ENCODE measurements at places on chromosomes 13 and 19.

GRCh38 chr19:29753934-29754305 is 38.9 kb upstream of the C19orf12 start:
- DNase-seq: no peak

- DNase-seq: no peak
Observed at GRCh38 chr19:48244281-48244680, 11.4 kb downstream of the CARD8 start.

DNA sequence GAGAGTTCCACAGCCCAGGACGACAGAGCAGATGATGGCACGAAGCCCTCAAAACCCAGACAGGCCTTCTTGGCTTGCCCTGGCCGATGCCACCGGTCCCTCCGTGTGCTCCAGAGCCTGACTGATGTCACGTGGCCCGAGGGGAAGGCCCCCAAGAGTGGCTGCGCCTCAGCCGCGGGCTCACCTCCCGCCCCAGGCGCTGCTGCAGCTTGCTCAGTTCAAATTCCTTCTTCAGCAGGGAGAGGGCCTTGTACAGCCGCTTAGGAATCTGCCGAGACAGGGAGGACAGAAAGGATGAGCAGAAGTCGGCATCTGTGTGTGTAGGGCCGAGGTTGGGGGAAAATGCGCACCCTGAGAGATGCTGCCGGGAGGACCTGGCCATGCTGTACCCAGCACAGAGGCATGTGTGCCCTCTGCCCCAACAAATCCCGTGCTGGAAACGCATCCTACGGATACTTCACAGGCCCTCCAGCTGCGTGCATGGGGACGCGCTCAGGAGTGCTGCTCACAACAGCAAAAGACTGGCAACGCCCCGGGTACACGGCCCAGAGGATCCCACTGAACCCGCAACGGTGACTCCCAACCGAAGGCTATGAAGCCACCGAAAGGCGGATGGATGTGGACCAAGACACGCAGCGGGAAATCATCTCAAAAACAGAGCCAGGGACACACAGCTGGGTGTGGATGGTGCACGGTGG is 12.9 kb downstream of the LONP1 start:
- DNase-seq: no peak

DNA sequence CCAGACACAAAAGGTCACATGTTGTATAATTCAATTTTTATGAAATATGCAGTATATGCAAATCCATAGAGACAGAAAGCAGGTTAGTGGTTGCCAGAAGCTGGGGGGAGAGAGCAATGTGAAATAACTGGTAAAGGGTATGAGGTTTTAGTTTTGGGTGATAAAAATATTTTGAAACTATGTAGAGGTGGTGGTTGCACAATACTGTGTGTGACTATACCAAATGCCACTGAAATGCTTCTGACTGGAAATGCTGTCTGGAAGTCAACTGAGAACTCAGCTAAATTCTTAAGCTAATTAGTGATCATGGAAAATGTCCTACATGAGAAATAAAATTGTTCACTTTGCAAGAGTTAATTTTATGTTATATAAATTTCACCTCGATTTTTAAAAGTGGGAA is 65.3 kb upstream of the RXFP2 start:
- no peak for DNase-seq

GRCh38 chr19:10268071-10268470 is 2.8 kb upstream of the ICAM1 start:
- DNase-seq: no peak

DNA sequence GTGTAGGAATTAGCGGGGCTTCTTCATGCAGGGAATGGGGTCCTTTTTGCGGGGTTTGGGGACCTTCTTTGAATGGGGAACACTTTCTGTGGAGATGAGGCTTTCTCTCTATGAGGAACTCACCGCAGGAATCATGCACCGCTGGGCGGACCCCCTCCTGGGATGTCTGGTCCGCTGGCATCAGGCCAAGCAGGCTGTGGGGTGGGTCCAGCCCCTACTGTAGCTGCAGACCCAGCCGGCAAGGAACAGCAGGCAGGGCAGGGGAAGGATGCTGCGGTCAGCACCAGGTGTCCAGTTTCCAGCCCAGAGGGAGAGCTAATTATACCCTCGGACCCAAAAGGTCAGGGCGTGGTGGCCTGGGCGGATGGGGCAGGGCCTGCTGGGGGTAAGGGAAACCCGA is 1.8 kb downstream of the MYBPC2 start:
- no peak for DNase-seq

DNA sequence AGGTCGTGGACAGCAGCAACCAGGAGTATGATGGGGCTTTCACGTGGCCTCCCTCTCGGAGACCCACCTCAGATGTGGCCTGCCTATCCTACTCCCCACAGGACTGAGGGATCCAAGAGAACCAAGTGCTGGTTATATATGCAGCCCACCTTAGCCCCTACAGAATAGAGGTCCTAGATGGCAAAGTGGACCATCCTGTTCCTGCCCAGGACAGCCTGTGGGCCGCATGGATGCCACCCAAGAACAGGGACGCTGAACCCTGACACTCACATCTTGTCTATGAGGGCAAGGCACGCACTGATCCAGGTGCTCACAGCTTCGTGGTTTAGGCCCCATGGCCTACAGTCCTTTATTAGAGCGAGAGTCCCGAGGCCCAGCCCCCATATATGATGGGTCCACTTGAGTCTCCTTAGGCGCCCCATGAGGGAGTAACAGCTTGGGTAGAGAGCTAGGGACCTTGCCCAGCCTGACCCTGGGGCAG is 1.5 kb upstream of the SLC27A5 start:
- no peak for DNase-seq

DNA sequence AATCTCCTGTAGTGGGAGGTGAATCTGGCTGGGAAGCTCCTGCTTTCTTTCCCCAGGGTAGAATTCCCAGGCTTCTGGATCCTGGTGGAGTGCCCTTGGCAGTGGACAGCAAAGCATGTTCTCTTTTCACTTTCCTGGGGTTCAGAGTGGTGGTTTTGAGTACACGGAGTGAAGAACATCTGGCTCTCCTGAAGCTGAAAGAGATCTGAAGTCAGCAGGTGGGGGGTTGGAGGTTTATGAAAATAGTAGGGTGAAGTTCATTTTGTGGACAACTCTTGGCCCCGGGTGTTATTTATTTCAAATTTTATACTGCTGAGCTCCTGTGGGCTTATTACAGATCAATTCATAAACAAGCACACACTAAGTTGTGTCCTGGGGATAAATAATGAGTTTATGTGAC is 497.3 kb downstream of the KLF5 start:
- DNase-seq: no peak

DNA sequence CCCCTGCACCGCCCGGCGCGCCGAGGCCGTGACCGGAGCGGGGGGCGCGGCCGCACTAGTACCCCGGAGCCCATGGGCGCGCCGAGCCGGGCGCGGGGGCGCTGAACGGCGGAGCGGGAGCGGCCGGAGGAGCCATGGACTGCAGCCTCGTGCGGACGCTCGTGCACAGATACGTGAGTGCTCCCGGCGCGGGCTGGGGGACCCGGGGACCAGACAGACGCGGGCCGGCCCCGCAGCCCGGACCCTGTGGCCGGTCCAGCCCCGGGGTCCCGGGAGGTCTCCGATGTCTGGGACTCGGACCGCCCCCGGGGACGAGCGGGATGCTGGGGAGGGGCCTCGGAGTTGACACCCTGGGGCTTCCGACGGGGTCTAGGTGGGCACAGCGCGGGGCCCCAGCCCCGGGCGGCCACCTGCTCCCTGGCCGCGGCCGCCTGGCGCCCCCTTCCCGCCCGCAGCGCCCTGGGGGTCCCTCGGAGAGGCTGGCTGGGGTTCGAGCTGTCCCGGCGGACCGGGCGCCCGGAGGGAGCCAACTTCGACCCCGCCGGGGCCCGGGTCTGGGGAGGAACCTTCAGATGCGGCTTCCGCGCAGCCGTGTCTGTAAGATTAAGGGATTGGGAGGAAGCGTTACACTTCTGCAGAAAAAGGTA is 568 bp downstream of the ATP11A start:
- DNase-seq: peak; percentile 3

- DNase-seq: no peak
Observed at GRCh38 chr13:97234742-97235141, 12.6 kb downstream of the MBNL2 start.

GRCh38 chr13:74674720-74675119 is 540.5 kb upstream of the KLF12 start:
- no peak for DNase-seq

DNA sequence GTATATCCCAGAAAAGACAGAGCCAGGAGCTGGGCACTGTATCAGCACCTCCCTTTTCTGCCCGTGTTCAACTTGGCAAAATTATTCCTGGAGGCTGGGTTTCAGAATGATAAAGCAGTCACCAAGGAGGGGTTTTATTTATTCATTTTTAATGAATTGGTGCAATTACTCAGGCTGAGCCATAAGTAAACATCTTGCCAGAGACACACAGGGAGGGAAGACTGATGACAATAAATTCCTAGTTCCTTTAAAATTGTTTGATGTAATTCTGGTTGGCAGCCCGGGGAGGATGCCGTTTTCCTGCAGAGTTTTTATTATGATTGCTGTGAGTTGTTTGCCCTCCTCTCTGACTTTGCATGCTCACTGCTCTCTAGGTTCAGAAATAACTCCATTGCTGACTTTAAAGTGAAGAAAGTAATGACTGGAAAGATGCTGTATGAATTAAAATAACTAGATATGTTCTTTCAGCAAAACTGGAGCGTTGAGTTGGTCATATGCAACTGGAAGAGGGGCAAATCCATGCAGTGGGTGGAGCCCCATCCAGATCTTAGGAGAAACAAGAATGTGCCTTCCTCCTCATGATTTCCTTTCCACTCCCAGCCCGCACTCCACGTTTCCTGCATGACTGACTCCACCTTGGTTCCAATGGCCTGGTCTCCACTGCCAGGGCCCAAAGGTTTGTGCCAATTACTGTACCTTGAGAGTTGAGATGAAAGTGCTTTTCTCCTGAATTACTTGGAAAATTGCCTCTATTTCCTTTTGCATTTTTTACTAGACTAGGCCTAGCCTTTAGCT is 182.1 kb downstream of the RFC3 start:
- no peak for DNase-seq

DNA sequence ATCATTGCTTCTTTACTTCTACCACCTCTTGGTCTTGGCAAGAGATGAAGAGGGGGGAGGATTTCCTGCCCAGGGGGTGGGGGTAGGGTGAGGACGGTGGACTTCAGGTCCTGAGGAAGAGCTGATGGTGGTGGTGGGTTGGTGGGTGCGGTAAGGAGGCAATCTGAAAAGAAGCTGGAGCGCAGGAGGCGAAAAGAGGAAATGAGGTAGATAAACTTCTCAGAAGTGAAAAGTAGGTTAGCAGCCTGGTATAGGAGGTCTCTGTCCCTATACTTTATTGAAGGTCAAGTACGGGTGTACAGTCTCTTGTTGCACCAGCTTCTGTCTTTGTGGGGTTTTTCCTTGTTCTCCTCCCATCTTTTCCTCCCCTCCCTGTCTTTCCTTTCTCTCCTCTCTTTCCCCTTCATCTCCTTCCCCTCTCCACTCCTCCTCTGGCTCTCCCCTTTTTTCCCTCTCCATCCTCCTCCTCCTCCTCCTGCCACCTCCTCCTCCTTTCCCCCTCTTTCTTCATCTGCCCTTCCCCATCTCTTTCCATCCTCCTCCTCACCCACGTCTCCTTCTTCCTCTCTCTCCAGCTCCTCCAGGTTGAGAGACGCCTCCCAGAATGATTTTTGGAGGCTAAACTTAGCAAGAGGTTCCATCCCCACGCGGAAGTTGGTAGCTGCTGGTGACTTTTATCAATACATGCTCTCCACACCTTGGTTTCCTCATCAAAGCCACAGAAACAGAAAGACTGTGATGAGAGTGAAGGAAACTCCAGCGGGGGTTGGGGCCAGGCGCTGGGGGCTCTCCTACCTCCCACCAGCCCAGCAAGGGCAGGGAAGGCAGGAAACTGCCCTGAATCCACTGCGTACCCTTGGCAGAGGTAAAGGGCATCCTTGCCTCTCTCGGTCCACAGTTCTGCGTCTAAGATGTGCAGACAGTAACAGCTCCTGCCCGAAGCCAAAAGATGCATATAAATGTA is 15.3 kb downstream of the TNFSF14 start:
- DNase-seq: no peak

DNA sequence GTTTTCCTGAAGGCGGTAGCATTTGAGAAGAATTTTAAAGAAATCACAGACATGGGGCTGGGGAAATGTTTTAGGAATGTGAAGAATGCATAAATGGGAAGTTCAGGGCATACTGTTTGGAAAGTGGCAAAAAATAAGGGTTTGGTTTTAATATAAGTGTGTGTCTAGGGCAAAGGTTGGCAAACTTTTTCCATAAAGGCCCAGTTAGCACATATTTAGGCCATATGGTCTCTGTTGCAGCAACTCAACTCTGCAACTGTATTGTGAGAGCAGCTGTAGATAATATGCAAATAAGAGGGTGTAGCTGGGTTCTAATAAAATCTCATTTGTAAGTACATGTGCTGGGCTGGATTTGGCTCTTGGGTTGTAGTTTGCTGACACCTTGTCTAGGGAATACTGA is 521.9 kb downstream of the DIAPH3 start:
- DNase-seq: no peak

DNA sequence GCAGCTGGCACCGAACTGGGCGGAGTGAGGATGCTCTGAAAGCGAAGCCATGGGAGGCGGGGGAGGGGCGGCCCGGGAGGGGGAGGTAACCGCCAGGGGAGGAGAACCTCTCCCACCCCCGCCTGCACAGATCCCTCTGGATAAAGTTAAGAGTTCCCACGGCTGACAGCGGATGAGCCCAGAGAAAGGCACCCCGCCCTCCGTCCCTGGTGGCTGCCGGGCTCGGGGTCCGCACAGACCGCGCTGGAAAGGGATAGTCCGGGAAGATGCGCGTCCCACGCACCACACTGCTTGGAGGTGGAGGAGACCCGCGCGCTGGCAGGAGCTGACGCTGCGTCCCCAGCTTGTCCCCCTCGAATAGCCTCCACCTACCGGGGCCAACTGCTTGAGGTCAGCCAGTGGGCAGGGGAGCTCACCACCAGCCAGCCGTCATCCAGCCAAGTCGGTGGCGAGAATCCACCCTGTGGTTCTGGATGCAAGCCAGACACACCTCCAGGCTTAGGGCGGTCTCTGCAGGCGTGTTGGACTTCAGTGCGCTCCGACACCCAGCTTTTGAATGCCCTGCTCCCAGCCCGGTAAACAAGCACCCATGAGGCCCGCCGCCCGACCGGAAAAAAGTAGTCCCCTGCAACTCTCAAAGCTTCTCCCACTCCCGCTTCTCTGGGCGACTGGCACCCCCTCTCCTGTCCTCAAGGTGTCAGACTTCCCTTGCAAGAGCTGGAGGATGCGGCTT is at the start of gene TRPC4:
TSS of gene TRPC4 (minus strand) at position 17 of the 733 bp plus-strand sequence. CDS start 86,439 bp downstream, outside the sequence.
- DNase-seq: peak; percentile 46

DNA sequence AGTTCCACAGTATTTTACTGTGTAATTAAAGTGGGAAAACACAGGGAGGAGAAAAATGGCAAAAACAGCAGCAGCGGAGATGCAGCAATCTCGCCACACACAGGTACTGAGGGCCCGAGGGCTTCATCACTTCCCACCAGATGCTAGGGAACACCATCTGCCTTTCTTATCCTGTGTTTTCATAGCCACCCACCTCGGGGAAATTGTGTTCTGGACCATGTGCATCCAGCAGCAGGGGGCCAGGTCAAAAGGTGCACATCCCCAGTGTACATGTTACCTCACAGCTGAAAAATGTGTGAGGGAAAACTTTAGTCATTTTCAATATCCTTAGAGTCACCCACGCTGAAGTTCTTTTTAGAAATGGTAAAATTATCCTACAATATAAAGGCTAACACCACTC is 30.2 kb downstream of the PDCD5 start:
- DNase-seq: peak; percentile 55

- DNase-seq: no peak
Observed at GRCh38 chr13:101880581-101880980, 428.1 kb downstream of the ITGBL1 start.

GRCh38 chr19:46100344-46100743 is 24.1 kb downstream of the IGFL3 start:
- DNase-seq: no peak
